ENCODE measurements at places on chromosomes 3 and 15. TPM values are rescaled to one million over a fixed set of nuclear protein-coding genes. Genes with fewer than 3 reads are reported as not detected.

VEPH1 gene
- total RNA-seq, result 0.48 TPM

CILP gene
- 0.41 TPM for total RNA-seq

DNA sequence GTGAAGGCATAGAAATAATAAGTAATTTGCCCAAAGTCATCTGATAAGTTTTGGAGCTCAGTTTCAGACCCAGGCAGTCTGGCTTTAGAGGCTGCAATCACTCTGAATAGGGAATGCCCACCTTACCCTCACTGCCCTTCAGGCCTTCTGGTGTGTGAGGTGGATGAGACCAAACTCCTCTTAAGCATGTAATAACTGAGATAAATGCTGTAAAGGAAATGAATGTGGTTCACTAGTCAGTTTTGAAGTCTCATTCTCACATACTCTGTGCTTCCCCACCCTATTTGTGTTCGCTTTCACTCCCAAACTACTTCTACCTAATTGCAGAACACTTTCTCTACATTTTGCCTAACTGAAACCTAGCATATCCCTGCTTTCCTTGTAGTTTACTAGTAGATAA, 144.1 kb downstream of the FILIP1L start:
- DNase-seq, result no peak

DNA sequence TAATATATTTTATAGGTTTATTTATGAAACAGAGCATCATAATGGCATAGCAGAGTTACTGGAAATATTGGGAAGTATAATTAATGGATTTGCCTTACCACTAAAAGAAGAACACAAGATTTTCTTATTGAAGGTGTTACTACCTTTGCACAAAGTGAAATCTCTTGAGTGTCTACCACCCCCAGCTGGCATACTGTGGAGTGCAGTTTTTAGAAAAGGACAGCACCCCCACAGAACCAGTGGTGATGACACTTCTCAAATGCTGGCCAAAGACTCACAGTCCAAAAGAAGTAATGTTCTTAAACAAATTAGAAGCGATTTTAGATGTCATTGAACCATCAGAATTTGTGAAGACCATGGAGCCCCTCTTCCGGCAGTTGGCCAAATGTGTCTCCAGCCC, 58.1 kb downstream of the DNAH1 start:
- no peak for DNase-seq

- no peak for DNase-seq
These were observed 919.9 kb downstream of the NAALADL2 start for GRCh38 chr3:175778994-175779393.

- no peak for DNase-seq
These were observed 59.4 kb upstream of the TFRC start for GRCh38 chr3:196141052-196141865.

GRCh38 chr3:46335541-46335940, 18.4 kb upstream of the CCR2 start:
- no peak for DNase-seq
